ENCODE measurements at places on chromosomes 11 and 22.

DNA sequence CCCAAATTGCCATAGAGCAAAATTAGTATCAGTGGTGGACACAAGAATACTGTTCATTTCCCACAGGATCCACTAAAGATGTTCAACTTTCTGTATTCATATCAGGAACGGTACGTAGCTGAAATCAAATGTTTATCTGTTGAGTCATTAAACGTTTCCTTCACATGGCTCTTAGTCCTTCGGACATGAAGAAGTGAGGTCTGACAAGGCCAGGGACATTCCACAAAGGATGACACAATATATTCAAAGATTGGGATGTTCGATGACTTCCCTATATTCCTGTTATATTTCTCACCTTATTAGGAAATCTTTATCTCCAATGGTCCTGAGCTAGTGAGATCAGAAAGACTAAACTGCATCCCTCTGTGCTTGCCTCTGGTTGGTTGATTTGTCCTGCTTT, 129.0 kb downstream of the ETS1 start:
- DNase-seq: peak; percentile 72

DNA sequence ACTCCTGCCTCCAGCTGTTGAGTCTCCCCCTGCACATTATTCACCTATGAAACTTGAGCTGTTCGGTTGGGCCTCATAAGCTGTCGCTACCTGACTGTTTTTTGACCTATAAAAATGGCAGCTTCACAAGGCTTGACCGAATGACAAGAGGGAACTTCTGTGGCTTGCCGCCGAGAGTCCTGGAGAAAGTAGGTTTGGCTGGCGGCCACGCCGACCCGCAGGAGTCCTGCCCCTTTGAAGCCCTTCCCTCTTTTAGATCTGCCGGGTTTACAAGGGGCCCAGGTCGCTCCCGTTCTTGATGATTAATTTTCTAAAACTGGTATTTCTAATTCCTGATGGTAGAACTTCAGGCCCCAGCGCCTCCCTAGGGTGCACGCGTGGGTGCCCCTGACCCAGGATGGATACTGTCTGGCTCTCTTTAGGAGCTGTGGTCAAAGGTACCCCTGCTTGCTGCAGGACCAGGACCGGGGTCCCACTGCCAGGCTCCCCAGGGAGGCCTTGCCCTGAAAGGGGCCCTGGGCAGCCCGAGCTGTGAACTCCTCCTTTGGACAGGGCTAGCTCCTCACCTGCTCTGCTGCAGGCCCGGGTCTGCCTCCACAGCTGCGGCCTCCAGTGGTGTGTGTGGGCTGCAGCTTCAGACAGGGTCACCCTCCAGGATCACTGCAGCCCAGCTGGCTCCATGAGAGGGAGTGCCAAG, 171.8 kb downstream of the CTTN start:
- no peak for DNase-seq

- DNase-seq: peak; percentile 59
These were observed 6.0 kb downstream of the C11orf68 start for GRCh38 chr11:65912845-65913244.

- peak; percentile 3 for DNase-seq
These were observed 8.7 kb downstream of the PTH start for GRCh38 chr11:13486926-13487660.

DNA sequence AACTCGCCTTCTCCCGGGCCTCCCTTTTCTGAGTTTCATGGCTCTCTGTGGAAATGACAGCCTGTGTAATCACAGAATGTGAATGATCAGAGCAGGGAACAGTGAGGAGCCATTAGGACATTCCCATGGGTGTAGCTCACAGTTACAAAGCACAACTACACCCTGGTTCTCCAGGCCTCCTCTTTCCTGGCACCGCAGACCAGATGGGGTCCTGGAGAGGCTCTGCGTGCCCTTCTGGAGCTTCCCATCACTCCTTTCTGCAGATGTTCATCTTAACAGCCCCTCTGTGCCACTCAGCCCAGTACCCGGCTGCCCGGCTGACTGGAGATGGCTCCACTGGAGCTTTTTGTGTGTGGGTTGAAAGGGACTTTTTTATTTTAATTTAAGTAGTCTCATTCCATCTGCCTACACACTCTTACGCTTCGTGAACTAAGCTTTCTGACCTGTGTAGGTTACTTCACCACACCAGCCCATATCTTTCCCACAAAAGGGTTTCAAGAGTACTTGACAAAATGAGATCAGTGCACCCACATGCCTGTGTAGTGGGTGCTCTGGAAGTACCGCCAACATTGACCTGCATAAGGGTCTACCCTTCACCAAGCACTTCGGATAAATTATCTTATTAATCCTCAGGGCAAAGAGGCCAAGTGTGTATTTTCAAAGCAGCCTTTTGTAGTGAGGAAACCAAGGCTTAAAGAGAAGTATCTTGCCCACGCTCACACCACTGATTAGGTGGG, 29.8 kb downstream of the SREBF2 start:
- DNase-seq: no peak

DNA sequence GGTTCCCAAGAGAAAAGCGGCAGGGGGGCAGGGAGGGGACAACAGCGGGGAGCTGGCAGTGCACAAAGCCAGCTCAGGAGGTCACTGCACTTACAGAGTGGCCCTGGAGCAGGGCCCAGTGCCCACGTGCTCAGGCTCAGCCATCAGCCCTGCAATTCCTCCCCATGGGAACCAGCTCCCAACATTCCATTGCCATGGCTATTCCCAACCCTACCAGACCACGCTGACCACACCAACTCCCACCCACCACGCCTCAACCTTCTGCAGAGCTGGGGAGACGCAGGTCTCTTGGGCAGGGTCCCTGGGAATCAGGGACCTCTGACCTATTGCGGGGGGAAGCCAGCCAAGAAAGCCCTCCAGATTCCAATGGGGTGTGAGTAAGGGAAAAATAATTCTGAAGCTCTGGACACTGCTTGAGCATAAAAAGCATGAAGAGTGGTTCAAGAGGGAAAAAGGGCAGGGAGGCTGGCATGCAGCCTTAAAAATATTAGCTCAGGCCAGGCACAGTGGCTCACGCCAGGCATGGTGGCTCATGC, 38.3 kb upstream of the TFIP11 start:
- DNase-seq: peak; percentile 83

- no peak for DNase-seq
These were observed 333.4 kb upstream of the B3GAT1 start for GRCh38 chr11:134745456-134745855.

- DNase-seq: peak; percentile 98
These were observed 34.3 kb upstream of the MICAL2 start for GRCh38 chr11:12075822-12076821.

DNA sequence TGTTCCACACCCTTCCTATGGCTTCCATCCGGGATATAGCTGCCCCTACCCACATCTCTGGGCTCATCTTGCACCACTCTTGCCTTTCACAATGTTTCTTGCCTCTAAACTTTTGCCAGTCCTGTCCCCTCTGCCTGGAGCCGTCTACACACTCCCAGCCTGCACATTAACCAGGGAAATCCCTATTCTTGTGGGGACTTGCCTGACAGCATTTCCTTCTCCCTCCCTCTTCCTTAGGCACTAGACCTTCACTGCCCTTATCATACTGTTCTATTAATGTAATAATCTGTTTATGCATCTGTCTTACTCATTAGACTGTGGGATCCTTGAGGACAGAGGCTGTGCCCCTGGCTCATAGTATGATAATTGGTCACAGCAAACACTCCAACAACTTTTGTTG, 5.8 kb upstream of the TTC12 start:
- no peak for DNase-seq

GRCh38 chr22:17074648-17075002, 10.2 kb upstream of the IL17RA start:
- DNase-seq: peak; percentile 37

DNA sequence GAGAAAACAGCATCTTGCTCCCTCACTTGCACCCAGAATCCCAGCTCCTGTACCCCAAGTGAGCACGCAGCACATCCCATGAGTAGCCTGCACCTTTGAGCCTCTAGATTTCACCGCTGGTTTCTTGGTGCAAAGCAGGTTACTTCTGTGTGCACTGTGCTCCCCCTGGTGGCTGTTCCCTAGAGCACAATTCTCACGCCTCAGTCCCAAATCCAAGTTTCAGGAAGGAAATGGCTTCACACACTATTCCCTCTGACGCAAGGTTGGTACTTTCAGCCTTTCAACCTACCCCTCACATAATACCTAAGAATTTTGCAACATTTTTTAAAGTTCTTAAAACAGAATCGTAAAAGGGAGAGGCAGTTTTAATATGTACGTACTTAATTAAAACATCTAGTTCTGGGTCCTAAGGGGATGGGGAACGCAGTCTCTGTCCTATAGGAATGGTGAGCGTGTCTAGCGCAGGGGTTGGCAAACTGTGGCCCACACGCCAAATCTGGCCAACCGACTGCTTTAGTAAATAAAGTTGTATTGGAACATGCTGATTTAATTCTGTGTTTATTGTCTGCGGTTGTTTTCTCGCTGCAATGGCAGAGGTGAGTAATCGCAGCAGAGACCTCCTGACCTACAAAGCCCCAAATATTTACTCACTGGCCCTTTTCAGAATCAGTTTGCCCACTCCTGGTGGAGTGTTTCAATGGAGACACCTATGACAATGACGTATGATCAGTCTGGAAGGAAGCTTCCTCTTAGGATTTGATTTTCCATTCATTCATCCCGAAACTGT, 27.5 kb downstream of the DHCR7 start:
- peak; percentile 46 for DNase-seq

GRCh38 chr22:38239101-38239761, 33.6 kb downstream of the TMEM184B start:
- DNase-seq: peak; percentile 83

DNA sequence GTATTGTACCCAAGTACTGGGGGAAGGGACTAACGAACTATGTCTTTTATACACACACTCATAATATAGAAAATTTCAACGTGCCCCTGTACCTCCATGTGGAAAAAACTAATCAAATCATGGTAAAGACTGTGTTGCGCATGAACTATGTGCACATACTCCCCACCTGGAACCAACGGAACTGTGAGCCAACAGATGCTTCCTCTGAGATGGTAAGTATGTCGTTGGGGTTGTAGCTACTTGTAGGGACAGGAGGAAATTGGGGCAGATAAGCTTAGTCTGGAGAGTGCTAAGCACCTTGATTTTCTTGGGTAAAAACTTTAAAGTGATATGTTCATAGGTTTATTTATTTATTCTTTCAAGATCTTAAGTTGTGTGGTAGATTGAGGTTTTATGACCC, 40.1 kb downstream of the GLYAT start:
- DNase-seq: no peak

GRCh38 chr11:119989159-119989821, 148.6 kb downstream of the TRIM29 start:
- DNase-seq: no peak
